ENCODE measurements at places on chromosomes 6 and 20.

DNA sequence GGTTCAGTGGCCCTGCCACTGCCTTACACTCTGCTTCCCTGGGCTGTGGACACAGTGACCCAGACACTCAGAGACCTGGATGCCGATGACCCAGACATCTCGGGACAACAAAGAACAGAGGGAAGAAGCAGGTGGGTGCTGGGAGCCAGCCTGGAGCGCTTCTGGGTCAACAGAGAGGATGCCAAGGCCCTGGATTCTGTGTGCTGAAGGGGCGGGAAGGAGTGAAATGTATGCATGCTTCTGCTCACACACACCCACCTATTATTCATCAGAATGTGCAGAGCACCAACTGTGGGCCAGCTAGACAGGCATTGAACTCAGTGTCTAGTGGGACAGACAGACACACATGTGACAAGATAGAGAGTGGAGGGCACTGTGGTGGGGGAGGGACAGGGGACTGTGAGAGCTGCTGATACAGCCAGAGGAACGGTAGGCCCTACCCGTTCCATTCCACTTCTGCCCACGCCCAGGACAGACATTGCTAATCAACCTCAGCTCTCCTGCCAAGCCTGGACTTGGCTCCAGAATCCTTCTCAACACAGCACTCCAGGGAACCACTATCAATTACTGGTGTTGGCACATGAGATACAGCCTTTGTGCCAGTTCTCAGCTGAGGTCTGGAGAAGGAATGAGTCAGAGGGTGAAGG lies 20.2 kb downstream of the KCNK15 start:
- no peak for DNase-seq

DNA sequence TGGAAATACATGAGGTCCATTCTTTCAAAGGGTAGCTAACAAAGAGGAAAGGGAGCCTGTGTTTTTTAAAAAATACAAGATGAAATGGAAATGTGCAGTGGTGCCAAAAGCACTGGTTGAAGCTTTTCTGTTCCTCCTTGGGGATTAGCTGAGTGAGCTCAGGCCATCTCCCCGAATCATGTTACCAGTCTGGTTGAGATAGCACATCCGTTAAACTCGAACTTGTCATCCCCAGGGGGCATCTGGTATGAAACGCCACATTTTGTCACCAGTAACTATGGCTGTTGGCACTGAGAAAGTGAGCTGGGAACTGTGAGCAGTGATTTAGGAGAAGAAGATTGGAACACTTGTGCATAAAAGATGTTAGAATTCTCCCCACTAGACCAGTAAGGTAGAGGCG lies 196.2 kb downstream of the SAMD5 start:
- no peak for DNase-seq

DNA sequence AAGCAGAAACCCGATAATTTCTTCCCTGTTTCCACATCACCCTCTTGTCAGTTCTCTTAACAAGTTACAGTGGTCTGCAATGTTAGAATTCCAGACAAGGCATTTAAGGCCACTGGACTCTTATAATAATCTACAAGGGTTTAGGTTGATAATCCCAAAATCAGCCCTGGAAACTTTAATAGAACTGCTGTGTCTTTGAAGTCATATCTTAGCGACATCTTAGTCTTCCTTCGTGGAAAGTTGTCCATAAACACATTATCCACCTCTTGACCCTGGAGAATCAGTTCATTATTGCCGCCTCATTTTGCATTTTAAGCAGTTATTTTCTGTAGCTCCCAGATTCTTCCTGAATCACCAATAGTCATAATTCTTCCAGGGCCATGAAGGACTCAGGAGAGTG lies 108.6 kb upstream of the PLCB4 start:
- DNase-seq = no peak

GRCh38 chr20:40286975-40287531 lies 402.0 kb downstream of the MAFB start:
- no peak for DNase-seq

- DNase-seq = no peak
Measured at GRCh38 chr6:11909696-11910132, 102.4 kb upstream of the HIVEP1 start.

DNA sequence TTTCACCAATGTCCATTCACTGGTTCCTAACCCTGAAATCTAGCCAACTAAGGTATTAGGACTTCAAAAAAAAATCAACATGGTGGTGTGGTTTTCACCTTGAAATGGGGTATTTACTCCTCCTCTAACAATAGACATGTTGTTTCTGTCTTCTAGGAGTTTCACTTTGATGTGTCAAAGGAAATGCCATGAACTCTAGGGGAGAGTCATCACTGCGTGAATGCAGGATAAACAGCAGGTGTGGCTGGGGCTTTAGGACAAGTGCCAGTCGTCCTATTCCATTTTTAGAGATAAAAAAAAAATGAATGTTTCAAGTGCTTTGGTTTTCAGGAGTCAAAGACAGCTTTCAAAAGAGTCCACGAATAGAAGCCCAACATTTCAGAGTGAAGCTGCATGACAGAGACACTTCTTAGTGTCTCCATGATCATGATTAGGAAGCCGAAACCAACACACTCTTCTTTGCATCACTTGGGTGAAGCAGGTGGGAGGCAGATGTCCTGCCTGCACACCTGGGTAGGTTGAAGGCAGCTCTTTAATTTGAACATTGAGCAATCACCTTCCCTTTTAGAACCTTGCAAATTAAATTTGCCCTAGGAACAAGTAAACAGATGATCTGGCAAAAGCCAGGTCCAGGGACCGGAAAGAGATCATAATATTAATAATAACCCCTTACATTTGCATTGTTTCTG lies 328.5 kb upstream of the PRDM1 start:
- peak; percentile 3 for DNase-seq

DNA sequence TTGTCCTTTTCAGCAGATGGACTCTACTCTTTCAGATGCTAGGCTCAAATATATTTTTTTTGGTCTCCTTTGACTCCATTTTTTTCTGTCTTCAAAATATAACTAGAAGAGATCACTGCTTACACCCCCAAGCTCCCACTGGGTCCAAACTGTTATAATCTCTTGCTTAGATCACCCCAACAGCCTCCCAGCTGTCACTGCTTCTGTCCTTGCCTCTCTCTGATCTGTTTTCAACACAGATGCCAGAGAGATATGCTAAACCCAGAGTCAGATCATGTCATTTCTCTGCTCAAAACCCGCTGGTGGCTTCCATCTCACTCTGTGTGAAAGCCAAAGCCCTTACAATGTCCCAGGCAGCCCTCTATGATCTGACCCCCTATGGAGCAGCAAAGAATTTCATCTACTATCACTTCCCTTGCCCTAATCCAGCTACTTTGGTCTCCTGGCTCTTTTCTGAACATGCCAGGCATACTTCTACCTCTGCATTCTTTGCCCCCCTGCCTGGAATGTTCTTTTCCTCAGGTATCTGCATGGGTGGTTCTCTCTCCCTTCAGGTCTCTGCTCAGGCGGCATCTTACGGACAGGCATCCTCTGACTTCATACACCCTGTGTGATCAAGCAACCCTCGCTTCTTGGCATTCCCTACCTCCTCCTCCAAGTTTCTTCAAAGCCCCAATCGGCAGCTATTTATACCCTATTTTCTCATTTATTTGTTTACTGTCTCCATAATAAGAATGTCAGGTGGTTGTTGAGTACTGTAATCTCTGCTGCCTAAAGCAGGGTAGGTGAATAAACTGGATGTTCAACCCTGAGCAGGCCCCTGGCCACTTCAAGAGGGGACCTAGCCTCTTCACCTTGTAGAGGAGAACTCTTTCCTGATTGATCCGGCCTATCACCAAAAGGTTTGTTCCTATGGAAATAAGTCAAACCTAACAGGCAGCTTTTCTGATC lies 43.6 kb upstream of the SLC4A11 start:
- DNase-seq = no peak

DNA sequence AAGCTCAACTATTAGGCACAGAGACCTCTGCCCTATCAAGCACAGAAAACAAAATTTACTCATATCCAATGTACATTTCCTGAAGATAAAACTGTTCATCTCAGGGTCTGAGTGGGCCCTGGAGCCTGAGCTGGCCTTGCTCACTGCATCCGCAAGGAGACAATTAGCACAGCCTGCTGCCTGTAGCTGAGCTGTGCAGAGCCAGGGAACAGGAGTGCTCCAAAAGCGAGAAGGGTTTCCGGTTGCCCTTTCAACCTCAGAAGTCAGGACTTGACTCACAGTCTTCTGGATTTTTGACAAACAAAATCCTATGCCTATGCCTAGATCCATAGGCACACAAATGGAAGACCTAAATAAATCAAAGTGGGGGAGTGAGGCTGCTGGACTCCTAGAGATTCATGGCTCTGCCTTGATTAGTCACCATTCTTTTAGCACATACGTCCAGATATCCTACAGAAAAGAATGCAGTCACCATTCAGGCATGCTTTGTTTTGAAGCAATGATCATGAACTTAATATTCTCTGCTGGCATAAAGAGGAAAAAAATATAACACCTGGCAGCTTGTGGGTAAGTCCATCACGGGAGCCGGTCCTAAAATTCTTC lies 73.5 kb downstream of the BFSP1 start:
- no peak for DNase-seq

All from NCI-H2171 (cell line).